Caki2 (cell line): ENCODE measurements at places on chromosomes 2 and 18.

GRCh38 chr2:231348173-231348572 is 47.3 kb upstream of the B3GNT7 start:
- peak; percentile 28 for DNase-seq

DNA sequence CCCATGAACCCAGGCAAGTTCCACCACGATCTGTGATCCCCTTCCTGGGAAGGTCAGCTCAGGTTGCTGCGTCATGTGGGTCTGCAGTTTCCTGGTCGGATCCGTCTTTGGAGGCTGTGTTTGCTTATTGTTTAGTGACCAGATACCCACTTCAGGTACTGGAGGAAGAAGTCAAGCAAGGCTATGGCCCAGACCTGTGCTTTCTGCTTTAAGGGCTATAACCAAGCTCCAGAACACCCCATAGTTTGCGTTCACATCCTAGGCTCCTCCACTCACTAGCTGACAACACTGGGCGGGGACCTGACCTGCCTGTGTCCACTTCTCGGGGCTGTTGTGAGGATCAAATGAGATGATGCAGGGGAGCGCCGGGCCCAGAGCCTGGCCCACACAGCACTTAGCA is 44.0 kb downstream of the MAL start:
- no peak for DNase-seq

DNA sequence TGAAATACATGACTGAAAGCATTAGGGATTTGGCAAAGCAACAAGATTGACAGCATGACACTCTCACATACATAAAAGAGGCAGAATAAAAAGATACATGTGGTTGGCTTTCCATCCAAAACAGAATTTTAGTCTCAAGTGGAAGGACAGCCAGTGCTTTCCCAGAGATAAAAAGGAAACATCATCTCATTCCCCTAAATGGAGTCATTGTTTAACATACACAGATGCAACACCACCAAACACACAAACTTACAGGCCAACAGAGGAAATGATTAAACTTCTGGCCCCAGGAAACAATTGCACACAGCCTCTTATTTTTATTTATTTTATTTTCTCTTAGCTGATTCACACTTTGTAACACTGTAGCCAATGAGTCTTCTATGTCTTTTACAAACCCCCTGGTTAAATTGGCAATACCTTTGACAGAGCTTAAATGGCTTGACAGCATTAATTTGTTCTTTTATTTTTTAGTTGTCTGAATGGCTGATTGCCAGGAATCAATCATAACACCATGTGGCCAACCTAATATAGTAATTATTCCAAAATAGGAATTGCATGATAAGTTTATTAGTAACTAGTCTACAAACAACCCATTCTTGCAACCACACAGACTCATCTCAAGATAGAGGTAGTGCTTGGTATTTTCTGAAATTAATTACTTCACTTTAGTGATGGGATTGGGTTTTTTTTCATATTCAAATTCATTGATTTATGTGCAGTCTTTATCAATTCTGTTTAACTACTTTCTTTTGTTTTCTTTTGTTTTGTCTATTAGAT is 190.5 kb downstream of the RND3 start:
- no peak for DNase-seq

DNA sequence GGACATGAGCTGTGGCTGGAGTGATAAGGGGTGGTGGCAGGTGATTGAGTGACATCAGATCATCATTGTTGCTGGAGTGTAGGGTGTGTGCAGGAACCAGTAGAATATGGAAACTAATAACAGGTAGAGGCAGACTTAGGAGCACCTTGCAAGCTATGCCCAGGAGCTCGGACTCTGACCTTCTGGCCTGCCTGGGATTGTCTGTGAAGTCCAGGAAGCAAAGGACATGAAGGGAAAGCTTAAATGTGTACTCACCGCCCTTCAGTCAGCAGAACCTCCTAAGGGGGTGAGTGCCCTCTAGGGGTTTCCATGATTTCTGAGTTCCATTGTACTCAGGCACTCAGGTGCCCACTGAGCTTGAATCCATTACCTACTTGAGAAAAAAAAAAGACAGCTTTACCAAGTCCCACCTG is 104.2 kb downstream of the CRIM1 start:
- DNase-seq = peak; percentile 70

GRCh38 chr18:27423581-27423980 is 238.5 kb upstream of the CHST9 start:
- no peak for DNase-seq

GRCh38 chr2:69731147-69731970 is 10.6 kb upstream of the ANXA4 start:
- no peak for DNase-seq

DNA sequence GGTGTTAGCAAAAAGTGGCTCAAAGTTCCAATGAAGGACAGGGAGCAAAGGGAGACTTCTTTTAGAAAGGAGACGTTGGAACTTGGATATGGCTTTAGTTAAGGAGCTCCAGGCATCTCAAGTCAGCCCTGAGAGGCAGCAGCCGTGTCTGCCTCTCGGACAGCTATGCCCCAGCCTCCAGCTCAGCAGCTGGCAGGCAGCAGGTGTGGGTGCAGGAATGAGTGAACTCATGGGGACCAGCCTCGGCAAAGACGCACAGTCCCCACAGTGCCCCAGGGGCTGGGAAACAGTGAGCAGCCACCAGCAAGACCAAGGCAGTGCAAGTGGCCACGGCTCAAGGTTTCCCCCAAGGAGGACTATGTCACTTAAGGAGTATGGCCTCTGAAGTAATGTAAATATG is 1.6 kb upstream of the LRRFIP1 start:
- no peak for DNase-seq

DNA sequence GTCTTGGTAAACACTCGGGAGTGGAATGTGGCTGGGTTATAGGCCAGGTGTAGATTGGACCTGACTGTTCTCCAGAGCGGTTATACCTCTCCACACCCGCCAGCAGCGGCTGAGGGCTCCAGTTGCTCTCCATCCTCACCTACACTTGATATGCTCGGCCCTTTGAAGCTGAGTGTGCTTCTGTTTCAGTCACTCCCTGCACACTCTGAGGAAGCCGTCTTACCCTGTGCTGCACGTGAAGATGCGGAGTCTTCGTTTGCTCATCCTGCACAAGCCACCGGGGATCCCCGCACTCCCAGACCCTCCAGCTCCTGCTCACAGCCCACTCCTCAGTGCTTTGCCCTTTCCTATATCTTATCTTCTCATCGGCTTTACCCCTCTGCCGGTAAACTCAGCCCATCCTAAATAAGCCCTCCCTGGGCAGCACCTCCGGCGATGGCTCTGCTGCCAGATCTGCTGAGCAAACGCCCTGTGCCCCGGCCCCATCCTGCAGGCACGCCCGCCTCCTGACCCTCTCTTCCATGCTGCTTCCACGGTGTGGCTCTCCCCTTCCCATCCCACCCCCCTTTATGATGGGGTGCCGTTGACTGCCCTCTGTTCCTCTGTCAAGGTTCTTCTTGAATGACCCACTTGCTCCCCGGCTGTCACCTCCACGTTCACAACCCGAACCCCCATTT is 47.3 kb upstream of the ODC1 start:
- no peak for DNase-seq

- DNase-seq = peak; percentile 64
Measured at GRCh38 chr18:42114310-42114943, 159.4 kb downstream of the PIK3C3 start.

- peak; percentile 32 for DNase-seq
Measured at GRCh38 chr2:229815858-229816257, 101.5 kb upstream of the DNER start.

- DNase-seq = no peak
Measured at GRCh38 chr2:46326231-46326980, 29.2 kb downstream of the EPAS1 start.

- DNase-seq = no peak
Measured at GRCh38 chr2:112137516-112138158, 548 bp upstream of the FBLN7 start.

DNA sequence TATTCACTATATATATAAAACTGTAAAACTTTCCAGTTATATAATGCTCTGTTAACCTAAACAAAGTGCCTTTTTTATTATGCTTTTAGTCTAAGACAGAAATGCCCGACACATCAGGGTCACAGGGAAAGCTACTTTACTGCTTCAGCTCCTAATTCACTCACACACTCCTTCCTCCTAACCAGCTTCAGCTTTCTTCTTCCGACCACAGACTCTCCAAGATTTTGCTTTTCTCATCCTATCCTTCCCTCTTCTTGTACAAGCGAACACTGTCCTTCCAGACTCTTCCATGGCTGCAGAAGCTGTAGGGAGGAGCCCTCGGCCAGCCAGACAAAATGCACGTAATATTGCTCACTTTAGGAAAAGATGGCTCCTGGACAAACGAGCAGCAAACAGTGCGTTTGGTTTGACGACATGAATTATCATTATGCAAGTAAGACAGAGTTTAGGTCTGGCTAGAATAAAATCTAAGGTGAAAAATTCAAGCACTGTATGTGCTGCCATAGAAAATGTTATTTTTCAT is 47.5 kb upstream of the HNRNPA3 start:
- DNase-seq = peak; percentile 53

GRCh38 chr2:233199870-233200269 is 51.6 kb upstream of the ATG16L1 start:
- no peak for DNase-seq

DNA sequence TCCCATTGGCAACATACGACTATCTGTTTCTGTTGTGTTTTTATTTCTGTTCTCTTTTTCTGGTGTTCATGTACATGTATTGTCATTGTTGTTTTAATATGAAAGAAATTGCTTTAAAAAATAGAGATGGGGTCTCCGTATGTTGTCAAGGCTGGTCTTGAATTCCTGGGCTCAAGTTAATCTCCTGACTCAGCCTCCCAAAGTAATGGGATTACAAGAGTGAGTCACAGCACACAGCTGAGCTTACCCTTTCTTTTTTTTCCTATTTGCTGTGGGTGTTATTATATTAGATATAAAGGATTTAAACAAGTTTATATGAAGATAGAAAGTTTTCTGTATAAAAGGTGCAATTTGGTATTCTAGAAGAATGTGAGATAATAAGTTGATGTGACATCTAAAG is 554.6 kb downstream of the DSC3 start:
- no peak for DNase-seq

GRCh38 chr2:182193291-182193690 is 207.6 kb downstream of the PPP1R1C start:
- DNase-seq = no peak

- DNase-seq = no peak
Measured at GRCh38 chr18:2348003-2348402, 223.3 kb downstream of the METTL4 start.

DNA sequence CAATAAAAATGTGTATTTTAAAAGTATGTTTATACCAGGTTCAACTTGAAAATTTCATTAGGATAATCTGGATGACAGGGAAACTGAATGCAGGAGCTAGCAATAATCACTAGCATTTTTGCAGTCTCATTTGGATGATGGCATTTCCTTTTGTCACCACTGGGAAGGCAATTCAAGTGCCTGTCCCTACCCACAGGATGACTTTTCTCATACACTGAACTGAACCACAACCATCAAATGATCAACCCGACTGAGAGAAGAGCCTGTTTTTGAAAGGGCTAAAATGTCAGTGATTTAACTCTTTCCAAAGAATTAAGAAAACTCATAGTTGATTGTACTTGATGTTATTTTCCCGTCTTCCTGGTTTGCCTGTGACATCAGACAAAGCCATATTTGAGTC is 115.0 kb downstream of the FAM124B start:
- DNase-seq = no peak

- DNase-seq = peak; percentile 92
Measured at GRCh38 chr2:120914839-120915521, 179.3 kb downstream of the GLI2 start.

DNA sequence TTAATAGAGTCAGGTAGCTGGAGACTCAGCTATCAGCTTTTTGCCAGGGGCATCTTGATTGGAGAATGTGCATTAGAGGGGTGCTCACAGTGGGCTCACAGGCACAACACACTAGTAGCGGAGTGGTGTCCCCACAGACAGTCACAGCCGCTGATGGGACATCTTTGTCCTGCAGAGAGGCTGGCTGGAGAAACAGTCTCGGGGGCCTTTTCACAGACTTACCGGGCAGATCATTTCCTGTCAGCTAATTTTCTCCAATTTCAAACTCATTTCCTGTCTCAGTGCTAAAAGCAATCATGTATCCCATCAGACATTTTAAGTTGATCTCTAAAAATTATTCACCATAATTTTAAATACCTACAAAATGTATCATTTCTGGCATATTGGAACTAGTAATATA is 562.6 kb downstream of the DCDC2C start:
- no peak for DNase-seq

DNA sequence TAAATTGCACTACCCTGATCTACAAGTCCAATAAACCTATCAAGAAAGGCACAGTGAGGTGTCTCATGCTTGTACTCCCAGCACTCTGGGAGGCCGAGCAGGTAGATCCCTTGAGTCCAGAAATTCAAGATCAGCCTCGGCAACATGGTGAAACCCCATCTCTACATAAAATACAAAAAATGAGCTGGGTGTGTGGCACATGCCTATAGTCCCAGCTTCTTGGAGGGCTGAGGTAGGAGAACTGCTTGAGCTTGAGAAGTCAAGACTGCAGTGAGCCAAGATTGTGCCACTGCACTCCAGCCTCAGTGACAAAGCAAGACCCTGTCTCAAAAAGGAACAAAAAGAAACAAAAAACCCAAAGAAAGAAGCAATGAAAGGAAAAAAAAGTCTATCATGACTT is 58.9 kb downstream of the ROCK2 start:
- DNase-seq = no peak

- DNase-seq = no peak
Measured at GRCh38 chr2:74304332-74305148, 38.7 kb downstream of the SLC4A5 start.

GRCh38 chr2:610491-610890 is 66.7 kb downstream of the TMEM18 start:
- no peak for DNase-seq
